ENCODE measurements at places on chromosomes 5 and 9. TPM values are rescaled to one million over a fixed set of nuclear protein-coding genes. Genes with fewer than 3 reads are reported as not detected.

IFNA2 gene
- not detected for total RNA-seq

CER1 gene
- not detected for total RNA-seq

SLC46A2 gene
- not detected for total RNA-seq

CAVIN4 gene
- total RNA-seq, result 2.0 TPM

TAF11L10 gene
- not detected for total RNA-seq

Data from endothelial cell of coronary artery (primary cell).